Kidney capillary endothelial cell (primary cell): ENCODE measurements at places on chromosomes 16 and 17.
A peak's percentile ranks its signal among the peaks of the same experiment; 100 is the strongest.

- DNase-seq, result no peak
These were observed 89.1 kb downstream of the SKAP1 start for GRCh38 chr17:48340916-48341315.

- DNase-seq, result peak; percentile 35
These were observed at the start of gene NT5C3B for GRCh38 chr17:41835800-41836549. NT5C3B (minus strand) TSS chr17:41836232; CDS start chr17:41836193, 39 bp downstream.

DNA sequence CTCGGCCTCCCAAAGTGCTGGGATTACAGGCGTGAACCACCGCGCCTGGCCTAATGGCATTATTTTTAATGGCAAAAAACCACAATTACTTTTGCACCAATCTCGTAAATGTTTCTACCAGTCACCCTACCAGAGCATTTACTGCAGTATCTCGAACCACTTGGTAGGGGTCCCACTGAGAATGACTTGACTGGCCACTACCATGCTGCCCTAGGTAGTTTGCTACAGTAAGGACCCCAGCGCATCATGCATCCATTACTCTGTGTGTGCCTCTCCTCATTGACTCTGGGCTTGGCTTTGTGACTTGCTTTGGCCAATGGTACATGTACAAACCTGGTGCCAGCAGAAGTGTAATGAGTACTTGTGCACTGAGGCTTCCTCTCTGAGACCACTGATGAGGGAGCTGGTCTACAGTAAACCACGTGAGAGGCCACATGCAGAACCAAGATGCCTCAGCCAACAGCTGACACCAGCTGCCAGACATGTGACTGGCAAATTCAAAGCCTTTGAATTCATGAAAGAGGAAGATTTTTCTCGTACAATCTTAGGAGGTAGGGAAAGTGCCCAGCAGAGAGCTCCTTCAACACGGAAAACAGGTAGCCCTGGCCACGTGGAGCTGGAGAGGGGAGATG, 421.7 kb upstream of the C16orf82 start:
- DNase-seq, result no peak

GRCh38 chr16:79272141-79272577, 328.4 kb downstream of the MAF start:
- no peak for DNase-seq

GRCh38 chr17:1592751-1593629, 30.4 kb upstream of the PITPNA start:
- DNase-seq, result no peak

GRCh38 chr17:17831208-17832031, 5.4 kb downstream of the SREBF1 start:
- no peak for DNase-seq

DNA sequence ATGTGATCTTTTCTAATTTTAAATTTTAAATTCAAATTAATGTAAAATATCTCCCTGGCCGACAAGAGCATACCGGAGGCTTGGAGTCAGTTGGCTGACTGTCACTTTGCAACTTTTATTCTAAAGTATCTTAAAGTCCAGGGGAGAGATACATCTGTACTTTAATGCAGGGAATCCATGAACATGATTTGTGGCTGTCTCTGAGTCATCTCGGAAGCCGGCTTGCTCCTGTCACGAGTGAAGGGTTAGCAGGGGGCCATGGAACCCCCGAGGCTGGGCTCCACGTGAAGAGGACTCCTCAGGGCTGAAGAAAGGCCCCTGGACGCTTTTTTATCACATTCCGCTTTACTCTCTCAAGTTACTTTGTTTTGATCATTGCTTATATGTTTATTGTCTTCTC, 13.3 kb downstream of the TVP23A start:
- DNase-seq, result no peak
